ENCODE measurements at places on chromosomes 1 and 21.

- no peak for DNase-seq
- H3K4me3 ChIP-seq = no peak overlapping the region
Measured at GRCh38 chr1:932776-933602, 9.3 kb downstream of the SAMD11 start.

GRCh38 chr1:243968413-243968812, 82.7 kb upstream of the ZBTB18 start:
- H3K27me3 ChIP-seq = peaks cover 48% of the 10 kb centered on the region
- H3K36me3 ChIP-seq = no peaks in the 10 kb centered on the region
- no peaks in the 10 kb centered on the region for H3K4me1 ChIP-seq
- H3K4me3 ChIP-seq = no peak overlapping the region

GRCh38 chr1:40928699-40929098, 50.8 kb upstream of the CTPS1 start:
- DNase-seq = no peak
- no peaks in the 10 kb centered on the region for H3K36me3 ChIP-seq
- no peak overlapping the region for H3K4me3 ChIP-seq
- peaks cover 16% of the 10 kb centered on the region for H3K27me3 ChIP-seq

GRCh38 chr1:147547065-147547464, 5.8 kb downstream of the BCL9 start:
- H3K27ac ChIP-seq = no peak overlapping the region
- H3K36me3 ChIP-seq = peaks cover 4% of the 10 kb centered on the region
- H3K4me1 ChIP-seq = peaks cover 40% of the 10 kb centered on the region
- peaks cover 73% of the 10 kb centered on the region for H3K27me3 ChIP-seq

DNA sequence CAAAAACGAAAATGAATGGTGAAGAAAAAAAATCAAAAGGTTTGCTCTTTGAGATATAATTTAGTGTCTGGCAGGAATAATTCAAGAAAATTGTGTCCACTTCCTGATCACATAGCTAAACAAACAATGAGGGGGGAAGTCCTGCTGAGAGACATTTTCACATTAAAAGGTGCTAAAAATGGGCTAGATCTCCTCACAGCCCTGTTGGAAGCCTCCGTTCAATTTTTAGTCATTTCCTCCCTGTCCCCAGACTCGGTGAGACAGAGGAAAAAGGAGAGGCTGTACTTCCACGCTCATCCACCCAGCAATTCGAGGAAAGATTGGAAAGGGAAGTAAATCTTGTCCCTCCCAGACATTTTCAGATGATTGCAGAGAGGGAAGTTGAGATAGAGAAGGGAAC, 103.7 kb downstream of the BARHL2 start:
- H3K4me1 ChIP-seq = no peaks in the 10 kb centered on the region
- no peak for DNase-seq

- H3K27ac ChIP-seq = no peak overlapping the region
- no peaks in the 10 kb centered on the region for H3K27me3 ChIP-seq
- no peaks in the 10 kb centered on the region for H3K4me1 ChIP-seq
Measured at GRCh38 chr1:85109475-85109874, 61.2 kb upstream of the MCOLN3 start.

GRCh38 chr1:220521778-220522177, 6.2 kb upstream of the MARK1 start:
- DNase-seq = no peak
- H3K36me3 ChIP-seq = no peaks in the 10 kb centered on the region
- H3K4me3 ChIP-seq = no peak overlapping the region
- H3K4me1 ChIP-seq = no peaks in the 10 kb centered on the region
- no peak overlapping the region for H3K27ac ChIP-seq

- no peak overlapping the region for H3K4me3 ChIP-seq
- no peaks in the 10 kb centered on the region for H3K36me3 ChIP-seq
- H3K27me3 ChIP-seq = no peaks in the 10 kb centered on the region
- no peak overlapping the region for H3K27ac ChIP-seq
- H3K4me1 ChIP-seq = no peaks in the 10 kb centered on the region
Measured at GRCh38 chr21:16258844-16259611, 529.2 kb downstream of the USP25 start.

GRCh38 chr1:214637722-214638458, 34.9 kb downstream of the CENPF start:
- H3K27ac ChIP-seq = no peak overlapping the region
- H3K27me3 ChIP-seq = no peaks in the 10 kb centered on the region
- no peak for DNase-seq

- peaks cover 10% of the 10 kb centered on the region for H3K27me3 ChIP-seq
- no peak overlapping the region for H3K27ac ChIP-seq
- H3K4me1 ChIP-seq = peaks cover 9% of the 10 kb centered on the region
Measured at GRCh38 chr1:227913396-227913763, 34.4 kb downstream of the WNT9A start.

GRCh38 chr21:43719748-43720538, 1.0 kb downstream of the PDXK start:
- H3K36me3 ChIP-seq = peaks cover 17% of the 10 kb centered on the region
- DNase-seq = no peak

DNA sequence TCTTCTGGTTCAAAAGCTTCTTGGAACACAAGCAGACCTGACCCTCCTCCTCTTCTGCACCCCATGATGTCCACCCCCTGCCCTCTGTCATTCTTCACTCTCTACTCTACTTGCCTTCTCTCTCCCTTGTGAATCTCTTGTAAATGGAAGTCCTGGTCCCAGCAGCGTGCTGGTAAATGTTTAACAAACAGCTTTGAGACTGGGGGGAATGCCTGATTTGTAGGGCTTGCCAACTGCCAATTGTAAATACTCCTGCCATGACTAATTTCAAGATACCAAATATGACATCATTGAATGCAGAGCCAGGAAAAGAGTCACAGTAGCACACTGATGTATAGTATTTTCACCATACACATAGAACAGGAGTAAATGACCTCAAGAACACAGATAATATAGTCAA, 40.9 kb upstream of the LRRN2 start:
- DNase-seq = no peak
- no peaks in the 10 kb centered on the region for H3K36me3 ChIP-seq
- no peak overlapping the region for H3K27ac ChIP-seq
- H3K4me1 ChIP-seq = no peaks in the 10 kb centered on the region

DNA sequence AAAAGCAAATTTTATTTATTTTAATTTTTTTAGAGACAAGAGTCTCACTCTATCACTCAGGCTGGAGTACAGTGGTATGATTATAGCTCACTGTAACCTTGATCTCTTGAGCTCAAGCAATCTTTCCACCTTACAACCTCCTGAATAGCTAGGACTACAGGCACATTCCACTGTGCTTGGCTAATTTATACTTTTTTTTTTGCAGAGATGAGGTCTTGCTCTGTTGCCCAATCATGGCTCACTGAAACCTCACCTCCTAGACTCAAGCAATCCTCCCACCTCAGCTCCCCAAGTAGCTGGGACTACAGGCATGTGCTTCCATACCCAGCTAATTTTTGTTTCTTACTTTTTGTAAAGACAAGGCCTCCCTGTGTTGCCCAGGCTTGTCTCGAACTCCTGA, 49.5 kb downstream of the DR1 start:
- no peaks in the 10 kb centered on the region for H3K36me3 ChIP-seq
- H3K4me1 ChIP-seq = no peaks in the 10 kb centered on the region
- no peak for DNase-seq
- no peak overlapping the region for H3K27ac ChIP-seq
- H3K27me3 ChIP-seq = no peaks in the 10 kb centered on the region

Data from central memory CD8-positive, alpha-beta T cell (primary cell).